Bone marrow (tissue), 2 donors: ENCODE measurements at places on chromosomes 12 and 14.

DNA sequence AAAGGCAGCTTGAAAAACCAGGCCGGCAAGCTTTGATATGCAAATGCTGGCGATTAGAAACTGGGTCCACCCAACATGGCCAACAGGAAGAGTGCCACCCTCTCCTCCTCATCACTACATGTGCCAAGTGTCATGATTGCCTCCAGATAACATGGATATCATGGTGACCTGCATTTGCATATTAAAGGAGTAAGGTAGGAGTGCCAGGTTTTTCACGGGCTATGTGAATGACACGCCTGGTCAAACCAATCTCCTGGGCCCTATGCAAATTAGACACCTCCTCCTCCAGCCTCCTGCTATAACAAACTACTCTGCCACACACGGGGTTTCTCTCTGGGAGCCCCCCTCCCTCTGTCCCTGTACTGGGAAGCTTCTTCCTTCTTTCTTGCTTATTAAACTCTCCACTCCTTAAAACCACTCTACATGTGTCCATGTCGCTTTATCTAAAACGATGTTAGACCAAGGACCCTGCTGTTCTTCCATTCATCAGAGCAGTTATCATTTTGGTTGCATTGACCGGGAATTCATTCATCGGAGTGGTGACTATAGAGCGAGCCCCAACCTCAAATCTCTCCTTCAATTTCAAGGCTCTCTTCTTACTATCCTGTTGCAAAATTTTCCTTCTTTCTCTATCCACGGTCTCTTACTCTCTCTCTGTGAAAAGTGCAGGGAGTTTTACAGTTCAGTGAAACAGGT lies 27.5 kb downstream of the APOBEC1 start:
- no peak for DNase-seq

DNA sequence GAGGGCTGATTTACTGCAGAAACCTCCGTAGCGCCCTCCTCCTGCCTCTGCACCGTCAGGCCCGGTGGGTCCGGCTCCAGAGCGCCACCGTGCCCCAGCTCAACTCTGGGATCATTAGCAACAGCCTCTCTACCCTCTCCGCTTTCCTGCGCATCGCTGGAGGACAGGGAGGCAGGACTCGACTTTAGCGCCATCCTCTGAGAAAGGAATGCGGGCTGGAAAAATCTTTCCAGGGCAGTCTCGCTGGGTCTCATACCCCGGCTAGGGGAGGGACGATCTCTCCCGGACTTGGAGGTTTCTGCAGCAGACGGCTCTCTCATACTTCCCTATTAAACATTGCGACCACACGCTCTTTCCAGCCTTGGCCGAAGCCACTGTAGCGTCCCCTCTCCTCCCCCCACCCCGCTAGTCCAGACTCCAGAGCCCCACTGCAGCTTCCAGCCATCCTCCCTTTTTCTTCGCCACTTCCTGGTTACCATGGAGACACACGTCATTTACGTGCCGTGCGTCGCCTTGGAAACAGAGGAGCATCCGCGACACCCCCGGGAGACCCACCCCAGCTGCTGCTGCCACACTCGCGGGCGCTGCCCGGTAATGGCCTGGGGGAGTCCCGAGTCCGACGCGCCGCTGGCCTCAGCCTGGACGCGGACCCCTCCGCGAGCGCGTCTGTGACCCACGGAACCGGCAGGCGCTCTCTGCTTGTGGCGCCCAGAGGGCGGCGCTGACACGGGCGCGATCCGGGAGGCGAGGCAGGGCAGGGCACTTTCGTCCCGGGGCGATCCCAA lies at the start of gene CCDC184:
CCDC184 (plus strand) TSS at position 554 of the 785 bp plus-strand sequence. CDS start 479 bp downstream, outside the sequence.
- peak; percentile 63 for DNase-seq

- DNase-seq: no peak
These were observed 227.3 kb downstream of the SLC41A2 start for GRCh38 chr12:104730763-104731162.

- peak; percentile 86 for DNase-seq
These were observed 103.3 kb downstream of the RBM19 start for GRCh38 chr12:113862590-113863454.

DNA sequence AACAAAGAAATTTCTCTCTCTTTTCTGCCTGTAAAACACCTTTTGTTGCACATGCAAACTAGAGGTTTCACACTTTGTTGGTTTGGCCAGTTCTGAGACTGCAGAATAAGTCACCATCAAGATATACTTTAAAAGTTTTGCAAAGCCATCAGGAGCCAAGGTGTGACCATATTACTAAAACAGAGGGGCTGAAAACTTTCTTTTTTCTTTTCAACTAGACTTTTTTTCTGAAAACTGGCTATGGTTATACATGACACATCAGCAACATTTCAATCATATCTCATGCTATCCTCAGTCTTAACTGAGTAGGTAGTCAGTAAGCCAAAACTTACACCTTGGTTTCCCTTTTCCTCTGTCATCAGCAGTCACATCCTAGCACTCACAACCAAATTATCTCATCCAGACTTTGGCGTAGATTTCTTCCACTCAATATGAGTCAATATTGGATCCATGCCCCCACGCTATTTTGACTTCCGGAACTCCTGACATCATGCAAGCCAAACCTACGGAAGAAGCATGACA lies 4.1 kb upstream of the IFNG start:
- DNase-seq: no peak

- no peak for DNase-seq
These were observed 84.1 kb downstream of the ITPR2 start for GRCh38 chr12:26748741-26749431.

- DNase-seq: no peak
These were observed 930 bp upstream of the MIA2 start for GRCh38 chr14:39232554-39233415.

- DNase-seq: no peak
These were observed 18.8 kb downstream of the COQ6 start for GRCh38 chr14:73968885-73969284.

DNA sequence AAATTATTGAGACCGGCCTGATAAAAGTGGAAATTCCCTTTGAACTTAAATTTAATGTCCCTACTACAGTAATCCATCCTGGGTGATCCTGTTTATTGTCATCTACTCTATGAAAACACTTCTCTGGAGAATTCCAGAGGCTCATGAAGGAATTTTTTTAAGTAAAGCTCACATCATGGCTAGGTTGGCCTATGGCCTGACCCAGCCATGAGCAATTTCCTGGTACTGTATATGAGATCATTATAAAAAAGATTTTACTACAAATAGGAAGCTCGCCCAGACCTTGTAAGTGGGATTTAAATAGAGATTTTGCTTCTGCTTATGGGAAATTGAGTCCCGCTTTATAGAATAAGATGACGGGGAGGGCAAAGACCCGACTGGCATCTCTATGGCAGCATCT lies 215.5 kb downstream of the DPF3 start:
- DNase-seq: no peak

DNA sequence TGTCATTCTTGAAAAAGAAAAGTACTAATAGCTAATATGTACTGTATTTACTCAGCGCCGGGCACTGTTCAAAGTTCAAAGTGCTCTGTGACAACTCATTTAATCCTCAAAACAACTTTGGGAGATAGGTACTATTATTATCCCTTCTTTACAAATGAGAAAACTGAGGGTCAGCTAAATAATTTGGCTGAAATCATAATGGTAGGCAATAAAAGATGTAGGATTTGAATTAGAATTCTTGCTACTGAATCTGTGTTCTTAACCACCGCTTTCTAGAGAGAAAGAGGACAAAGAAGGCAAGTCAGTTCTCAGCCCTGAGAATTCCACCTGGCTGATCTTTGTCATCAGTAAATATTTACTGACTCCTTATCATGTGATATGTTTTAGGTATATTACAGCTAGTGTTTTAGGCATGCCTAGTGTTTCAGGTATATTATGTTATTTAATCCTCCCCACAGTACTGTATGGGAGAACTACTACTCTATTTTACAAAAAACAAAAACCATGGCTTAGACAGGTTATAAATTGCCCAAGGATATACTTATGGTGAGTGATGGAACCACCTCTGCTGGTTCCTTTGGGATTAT lies 205.7 kb upstream of the GZMB start:
- DNase-seq: no peak

DNA sequence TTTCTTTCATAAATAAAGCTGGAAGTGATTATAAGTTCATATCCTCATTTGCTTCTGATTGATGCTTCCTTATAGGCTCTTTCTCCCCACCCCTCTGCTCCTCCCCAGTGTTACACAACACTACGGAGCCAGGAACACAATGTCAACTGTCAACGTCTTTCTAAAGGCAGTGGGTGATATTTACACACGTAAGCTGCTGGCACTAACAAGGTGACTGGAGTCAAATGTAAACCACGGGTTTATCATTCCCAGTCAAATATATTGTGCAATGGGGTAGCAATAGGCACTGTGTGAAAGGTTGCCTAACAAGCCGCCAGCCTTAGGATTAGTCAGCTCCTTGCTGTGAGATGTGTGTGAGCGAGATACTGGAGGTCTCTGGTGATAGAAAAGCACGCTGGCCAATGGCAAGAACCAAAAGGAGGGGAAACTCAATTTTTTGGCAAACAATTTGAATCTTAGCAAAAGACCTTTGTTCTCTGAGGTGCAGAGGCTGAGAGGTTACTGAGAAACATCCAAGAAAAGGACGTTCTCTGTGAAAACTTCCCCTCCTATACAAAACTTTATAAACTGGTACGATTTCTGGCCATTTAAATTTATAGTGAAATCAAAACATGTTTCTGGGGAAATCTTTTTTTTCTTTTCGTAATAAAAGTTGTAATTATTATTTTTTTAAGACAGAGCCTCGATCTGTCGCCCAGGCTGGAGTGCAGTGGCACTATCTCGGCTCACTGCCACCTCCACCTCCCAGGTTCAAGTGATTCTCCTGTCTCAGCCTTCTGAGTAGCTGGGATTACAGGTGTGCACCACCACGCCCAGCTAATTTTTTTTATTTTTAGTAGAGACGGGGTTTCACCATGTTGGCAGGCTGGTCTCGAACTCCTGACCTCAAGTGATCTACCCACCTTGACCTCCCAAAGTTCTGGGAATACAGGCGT lies 22.3 kb upstream of the HECTD1 start:
- DNase-seq: peak; percentile 62

- DNase-seq: no peak
These were observed 127.1 kb downstream of the NELL2 start for GRCh38 chr12:44748950-44749468.

GRCh38 chr12:24072302-24072701 lies 122.8 kb upstream of the SOX5 start:
- no peak for DNase-seq

DNA sequence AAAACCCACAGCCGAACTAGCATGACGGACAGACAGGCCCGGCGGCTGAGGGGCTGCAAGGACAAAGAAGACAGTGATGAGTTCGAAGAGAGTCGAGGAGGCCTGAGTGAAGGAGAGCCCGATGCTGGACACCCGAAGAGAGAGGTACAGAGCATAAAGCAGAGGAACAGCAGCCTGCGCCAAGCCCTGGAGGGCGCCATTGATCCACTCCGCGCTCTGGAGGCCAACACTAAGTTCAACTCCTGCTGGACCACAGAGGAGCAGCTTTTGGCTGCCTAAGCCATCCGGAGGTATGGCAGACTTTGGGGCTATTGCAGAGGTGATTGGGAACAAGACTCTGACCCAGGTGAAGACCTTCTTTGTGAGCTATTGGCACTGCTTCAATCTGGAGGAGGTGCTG lies 7.8 kb upstream of the PLXNC1 start:
- DNase-seq: no peak

GRCh38 chr12:45402288-45402687 lies 186.4 kb downstream of the ANO6 start:
- DNase-seq: no peak

DNA sequence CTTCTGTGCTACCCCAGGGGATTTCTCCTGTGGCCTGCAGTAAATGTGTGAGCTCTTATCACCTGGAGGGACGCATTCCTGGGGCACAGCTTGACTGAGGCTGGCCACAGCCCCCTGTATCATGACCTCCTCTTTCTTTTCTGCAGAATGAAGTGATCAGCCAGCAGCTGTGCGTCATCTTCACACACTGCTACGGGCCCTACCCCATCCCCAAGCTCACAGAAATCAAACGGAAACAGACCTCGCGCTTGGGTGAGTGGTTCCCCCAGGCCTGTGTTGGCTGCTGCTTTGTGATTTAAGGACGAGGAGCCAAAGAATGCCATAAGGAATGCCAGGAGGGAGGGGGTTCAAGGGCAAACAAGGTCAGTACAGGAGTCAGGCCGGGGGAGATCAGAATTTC lies 50.5 kb upstream of the PWP1 start:
- no peak for DNase-seq

GRCh38 chr12:51954561-51955361 lies 3.3 kb downstream of the ACVR1B start:
- DNase-seq: no peak

DNA sequence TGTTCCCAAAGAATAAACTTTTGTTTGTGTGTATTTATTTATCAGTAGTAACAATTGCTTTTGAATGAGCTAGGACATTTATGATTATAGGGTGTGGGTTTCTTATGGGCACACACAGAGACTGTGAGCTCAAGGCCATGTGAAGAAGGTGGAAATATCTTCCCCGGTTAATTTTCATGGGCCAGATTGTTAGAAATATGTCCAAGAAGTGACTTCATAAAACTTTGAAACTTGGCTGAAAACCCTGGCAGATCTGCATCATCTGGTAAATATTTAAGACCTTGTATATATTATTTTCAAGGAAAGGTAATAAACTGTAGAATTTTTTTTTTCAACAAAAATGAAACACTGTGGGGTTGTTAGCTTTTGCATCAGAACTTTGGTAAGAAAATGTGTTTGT lies 53.5 kb upstream of the RNU6-8 start:
- DNase-seq: no peak

GRCh38 chr12:132432126-132432705 lies 57.7 kb upstream of the FBRSL1 start:
- no peak for DNase-seq
